Right lobe of liver (tissue), 6 donors: ENCODE measurements at places on chromosomes 7 and 10.

GRCh38 chr7:126790763-126791162 is 462.0 kb downstream of the GRM8 start:
- DNase-seq, result no peak

GRCh38 chr7:41247143-41247865 is 455.6 kb downstream of the INHBA start:
- DNase-seq, result no peak

DNA sequence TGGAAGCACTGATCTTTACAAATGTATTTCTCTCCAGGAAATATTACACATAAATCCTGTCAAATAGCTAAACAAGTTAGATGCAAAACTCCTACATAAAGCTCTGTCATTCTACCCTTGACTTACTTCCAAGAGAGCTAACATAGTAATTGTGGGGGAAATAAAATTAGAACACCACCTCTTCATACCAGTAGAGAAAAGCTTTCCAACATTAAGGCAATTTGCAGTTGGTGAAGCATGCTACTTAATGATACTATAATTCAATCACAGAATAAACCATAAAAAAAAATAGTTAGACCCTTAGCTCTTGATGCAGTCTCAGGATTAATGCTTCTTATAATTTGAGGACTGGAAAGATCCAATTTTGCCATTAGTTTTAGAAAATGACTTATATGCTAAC is 35.2 kb downstream of the SEMA3A start:
- DNase-seq, result no peak

DNA sequence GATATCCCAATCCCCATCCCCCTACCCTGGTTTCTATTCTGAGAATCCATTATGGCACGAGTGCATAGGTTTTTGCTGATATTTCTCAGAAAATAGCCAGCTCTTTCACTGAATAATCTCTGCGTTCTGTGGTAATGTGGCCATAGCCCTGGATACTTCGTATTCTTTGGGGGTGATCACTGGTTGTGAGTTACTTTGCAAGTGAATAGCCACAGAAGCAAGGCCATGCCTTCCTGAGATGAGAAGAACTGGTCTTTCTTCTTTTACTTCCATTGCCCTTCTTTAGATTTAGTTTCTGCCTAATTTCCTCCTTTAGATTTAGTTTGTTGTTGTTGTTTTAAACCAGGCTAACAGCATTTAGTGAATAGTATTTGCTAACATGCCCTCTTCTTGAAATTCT is 323.4 kb downstream of the CDC14C start:
- no peak for DNase-seq

GRCh38 chr7:133778472-133778871 is 348.7 kb upstream of the LRGUK start:
- DNase-seq, result no peak

- no peak for DNase-seq
Measured at GRCh38 chr10:60463746-60464145, 74.1 kb upstream of the ANK3 start.

- no peak for DNase-seq
Measured at GRCh38 chr7:115233809-115234208, 311.9 kb downstream of the MDFIC start.

- DNase-seq, result no peak
Measured at GRCh38 chr7:78496096-78496630, 697.6 kb downstream of the PHTF2 start.

GRCh38 chr10:98901441-98902110 is 334.1 kb downstream of the HPSE2 start:
- no peak for DNase-seq

GRCh38 chr10:103895411-103896186 is 22.4 kb downstream of the STN1 start:
- DNase-seq, result no peak

DNA sequence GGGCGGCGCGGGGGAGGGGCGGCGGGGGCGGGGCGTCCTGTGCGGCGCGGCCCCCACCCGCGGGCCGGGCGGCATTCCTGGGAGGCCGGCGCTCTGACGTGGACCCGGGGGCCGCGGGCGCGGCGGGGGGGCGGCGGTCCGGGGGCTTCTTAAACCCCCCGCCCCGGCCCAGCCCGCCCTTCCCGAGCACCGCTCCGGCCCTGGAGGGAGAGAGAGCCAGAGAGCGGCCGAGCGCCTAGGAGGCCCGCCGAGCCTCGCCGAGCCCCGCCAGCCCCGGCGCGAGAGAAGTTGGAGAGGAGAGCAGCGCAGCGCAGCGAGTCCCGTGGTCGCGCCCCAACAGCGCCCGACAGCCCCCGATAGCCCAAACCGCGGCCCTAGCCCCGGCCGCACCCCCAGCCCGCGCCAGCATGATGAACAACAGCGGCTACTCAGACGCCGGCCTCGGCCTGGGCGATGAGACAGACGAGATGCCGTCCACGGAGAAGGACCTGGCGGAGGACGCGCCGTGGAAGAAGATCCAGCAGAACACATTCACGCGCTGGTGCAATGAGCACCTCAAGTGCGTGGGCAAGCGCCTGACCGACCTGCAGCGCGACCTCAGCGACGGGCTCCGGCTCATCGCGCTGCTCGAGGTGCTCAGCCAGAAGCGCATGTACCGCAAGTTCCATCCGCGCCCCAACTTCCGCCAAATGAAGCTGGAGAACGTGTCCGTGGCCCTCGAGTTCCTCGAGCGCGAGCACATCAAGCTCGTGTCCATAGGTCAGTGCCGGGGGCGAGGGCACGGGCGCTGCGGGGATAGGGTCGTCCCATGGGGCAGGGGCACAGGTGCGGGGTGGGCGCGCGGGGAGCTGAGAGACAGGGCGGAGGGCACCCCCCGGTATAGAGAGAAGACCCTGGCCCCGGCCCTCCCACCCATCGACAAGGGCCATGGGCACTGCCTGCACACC is at the start of gene FLNC:
TSS of gene FLNC (plus strand) at position 176 of the 947 bp plus-strand sequence. CDS start at position 408, 232 bp downstream.
- DNase-seq, result no peak

DNA sequence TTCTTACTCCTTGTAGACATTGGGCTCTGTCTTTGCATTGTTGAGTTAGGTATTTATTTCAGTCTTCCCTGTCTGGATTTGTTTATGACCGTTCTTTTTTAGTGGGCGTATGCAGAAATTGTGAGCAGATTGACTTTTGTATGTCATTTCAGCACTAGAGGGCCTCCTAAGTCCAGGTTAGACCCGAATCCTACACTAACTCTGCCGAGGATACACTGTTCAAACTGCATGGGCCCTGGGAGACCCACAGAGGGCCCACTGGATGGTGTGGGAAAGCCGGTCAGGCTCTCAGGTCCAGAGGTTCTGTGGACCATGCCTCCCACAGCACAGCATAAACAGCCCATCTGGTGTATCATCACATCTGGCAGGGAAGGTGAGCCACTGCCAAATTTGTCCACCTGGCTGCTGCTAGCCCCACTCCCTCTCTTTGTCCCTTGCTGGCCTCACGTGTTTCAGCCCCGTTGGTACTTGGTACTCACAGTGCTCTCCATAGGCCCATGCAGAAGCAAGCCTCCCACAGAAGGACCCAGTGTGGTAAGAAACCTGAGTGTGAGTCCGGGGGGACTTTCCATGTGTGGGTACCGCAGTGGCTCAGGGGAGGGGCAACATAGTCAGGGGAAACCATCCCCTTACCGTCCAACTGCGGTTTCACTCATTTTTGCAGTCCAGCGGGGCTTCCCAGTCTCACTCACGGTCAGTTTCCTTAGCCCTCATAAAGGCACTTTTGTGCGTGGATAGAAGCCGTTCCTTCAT is 112.8 kb downstream of the APBB1IP start:
- no peak for DNase-seq

DNA sequence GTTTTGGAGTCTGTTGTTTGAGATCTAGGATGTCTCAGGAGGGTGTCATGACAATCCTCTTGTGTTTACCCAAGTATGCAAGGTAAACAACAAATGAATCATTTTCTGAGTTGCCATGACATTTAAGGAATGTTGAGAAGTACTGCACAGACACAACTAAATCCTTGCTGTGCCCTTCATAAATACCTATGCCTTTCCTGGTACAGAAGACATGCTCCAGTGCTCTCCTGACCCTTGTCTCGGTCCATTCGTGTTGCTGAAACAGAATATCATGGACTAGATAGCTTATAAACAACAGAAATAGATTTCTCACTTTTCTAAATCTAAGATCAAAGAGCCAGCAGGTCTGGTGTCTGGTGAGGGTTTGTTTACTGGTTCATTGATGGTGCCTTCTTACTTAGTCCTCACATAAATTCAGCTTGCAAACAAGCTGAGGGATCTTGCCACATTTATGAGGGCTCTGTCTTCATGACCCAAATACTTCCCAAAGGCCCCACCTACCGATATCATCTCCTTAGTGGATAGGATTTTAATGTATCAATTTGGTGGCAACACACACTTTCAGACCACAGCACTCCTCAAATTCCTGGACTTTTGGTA is 341.8 kb upstream of the SEMA3A start:
- DNase-seq, result no peak
